GM10248 (cell line): ENCODE measurements at places on chromosomes 16 and 17.

GRCh38 chr16:379183-379960 is 2.4 kb downstream of the PGAP6 start:
- DNase-seq: no peak

- DNase-seq: no peak
Measured at GRCh38 chr16:73572135-73572828, 524.4 kb upstream of the ZFHX3 start.

- DNase-seq: no peak
Measured at GRCh38 chr16:55297062-55297909, 26.7 kb upstream of the IRX6 start.

DNA sequence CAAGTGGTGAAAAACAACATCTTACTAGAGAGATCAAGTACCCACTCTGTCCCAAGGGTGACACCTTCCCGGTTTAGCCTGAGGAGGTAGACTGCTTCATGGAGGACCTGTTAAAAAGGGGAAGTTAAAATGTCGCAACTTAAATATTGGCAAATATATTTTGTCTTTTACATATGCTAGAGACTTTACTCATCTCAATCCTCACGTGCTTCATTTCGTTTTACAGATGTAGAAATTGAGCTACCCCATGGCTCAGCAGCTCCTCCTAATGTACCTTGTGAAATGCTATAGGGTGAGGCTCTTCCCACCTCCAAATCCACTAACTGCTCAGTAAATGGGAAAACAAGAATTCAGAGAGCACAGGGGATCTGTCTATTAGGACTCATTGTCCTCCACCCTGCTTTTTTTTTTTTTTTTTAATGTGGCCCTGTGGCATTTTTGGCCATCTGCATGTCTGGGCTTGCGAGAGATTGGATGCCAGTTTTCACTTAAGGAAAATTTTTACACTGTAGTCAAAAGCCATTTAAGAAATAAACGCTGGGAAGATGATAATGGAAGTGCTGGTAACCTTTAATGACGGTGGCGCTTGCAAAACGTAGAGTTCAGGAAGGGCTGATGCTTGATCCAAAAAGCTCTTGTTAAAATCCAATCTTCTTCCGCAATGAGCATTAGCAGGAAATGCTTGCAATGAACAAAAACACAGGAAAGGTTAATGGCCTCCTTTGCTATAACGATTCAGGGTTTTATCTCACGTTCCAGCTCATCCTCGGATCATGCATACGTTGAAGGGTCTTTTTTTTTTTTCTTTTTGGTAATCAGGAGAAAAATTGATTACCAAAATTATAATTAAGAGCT is 39.8 kb downstream of the HSBP1 start:
- no peak for DNase-seq

DNA sequence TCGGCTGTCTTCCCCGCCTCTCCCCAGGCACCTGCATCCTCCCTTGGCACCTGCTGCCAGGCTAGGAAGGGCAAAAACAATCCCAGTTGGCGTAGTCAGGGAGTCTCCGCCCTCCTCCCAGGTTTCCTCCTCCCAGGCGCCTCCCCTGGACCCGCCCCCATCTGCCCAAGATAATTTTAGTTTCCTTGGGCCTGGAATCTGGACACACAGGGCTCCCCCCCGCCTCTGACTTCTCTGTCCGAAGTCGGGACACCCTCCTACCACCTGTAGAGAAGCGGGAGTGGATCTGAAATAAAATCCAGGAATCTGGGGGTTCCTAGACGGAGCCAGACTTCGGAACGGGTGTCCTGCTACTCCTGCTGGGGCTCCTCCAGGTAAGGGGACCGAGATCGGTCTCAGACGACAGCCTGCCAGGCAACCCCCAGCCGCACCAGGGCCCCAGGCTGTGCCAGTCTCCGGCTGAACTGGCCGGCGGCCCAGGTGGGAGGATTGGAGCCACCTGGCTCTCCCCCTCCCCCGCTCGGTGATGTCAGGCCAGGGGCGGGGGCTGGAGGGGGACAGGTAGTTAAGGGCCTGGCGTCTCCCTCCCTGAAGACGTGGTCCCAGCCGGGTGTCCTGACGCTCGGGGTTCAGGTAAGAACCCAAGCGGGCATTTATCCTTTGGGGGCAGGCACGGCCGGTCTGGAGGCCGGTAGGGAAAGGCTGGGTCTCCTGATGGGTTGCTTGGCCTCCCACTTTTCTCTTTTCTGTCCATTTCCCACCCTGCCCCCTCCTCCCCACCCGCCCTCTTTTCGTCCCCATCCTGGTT is at the start of gene GRB7:
Gene GRB7, plus strand, starts transcription at position 179 of the 808 bp plus-strand sequence. CDS start 4,364 bp downstream, outside the sequence.
- DNase-seq: no peak

- DNase-seq: no peak
Measured at GRCh38 chr17:55612691-55613141, 101.5 kb upstream of the SMIM36 start.

GRCh38 chr17:17577373-17577772 is 14.1 kb downstream of the PEMT start:
- DNase-seq: no peak

DNA sequence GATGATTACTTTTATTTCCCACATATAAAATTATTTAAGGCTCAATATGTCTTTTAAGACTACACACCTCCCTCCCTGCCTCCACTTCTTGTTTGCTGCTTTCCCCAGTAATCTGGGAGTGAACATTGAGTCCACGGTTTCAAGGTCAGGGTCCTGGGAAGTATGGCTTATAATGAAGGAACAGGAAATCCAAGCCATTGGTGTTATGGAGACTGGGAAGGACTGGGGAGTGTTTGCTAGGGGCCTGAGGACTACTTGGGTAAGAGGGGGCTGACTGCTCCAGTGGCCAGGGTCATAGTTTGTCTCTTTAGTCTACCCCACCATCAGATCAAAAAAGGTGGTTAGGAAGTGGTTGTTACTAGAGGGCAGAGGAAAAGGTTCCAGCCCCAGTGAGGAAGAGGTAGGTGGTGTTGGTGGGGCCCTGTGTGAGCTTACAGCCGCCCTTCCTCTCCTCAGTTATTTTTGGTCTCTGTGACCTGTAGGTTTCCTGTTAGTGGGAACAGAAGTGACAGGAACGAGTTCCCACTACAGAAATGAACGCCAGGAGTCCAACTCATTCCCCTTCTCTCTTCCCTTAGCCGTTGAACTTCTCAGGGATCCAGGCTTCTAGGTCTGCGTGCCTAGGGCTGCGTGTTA is 742 bp upstream of the SLC16A13 start:
- DNase-seq: no peak

DNA sequence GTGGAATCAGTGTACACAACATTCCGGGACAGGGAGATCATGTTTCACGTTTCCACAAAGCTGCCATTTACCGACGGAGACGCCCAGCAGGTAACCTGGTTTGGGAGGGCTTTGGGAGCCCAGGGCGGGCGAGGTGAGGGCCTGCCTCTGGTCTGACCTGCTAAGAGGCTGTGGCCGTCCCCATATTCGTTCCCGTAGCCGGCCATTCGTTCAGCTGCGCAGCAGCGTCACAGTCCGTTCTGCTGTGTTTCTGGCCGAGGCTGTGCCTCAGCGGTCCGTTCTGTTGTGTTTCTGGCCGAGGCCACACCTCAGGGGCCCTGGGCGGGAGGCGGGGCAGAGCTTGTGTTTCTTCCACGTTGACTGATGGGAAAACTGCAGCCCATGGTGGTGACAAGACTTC is 68.0 kb downstream of the OR1D5 start:
- no peak for DNase-seq

DNA sequence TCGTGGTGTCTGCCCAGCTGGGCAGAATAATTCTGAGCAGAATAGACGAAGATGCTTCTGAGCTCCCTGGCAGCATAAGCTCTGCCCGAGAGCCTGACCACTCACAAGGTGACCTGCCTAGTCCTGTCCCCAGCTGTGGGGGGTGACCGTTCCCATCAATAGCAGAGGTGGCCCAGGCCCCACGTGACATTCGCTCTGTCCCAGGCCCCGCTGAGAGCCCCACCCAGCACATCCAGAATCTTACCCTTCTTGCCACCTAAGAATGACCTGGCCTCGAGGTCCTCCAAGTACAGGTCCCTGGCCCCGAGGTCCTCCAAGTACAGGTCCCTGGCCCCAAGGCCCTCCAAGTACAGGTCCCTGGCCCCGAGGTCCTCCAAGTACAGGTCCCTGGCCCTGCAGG is 695 bp upstream of the TMEM204 start:
- no peak for DNase-seq

DNA sequence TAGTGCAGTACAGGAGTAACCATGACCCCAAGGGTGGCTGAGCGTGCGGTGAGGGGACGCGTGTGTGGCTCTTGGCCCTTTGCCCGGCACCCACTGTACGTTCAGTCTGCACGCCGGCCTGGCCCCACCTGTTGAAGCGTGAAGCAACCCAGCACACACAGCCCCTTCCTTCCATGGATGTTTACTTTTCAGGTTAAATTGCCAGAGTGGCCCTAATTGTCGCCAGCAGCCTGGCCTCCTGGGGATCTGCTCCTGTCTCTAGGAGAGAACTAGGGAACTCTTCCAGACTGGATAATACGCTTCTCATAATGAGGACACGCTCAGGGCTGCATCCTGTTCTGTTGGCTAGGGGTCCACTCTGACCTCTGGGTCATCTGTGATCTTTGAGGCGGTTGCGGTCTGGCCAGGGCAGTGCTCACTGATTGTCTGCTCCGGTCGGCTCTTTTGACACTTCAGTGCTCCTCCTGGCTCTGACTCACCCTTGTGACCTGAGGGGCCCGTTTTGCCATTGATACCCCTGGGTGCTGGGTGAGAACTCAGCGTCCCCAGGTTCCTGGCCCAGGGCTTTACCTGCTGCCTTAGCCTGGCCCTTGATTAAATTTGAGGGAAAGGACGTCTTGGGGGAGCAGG is 27.7 kb downstream of the TPSG1 start:
- DNase-seq: no peak

DNA sequence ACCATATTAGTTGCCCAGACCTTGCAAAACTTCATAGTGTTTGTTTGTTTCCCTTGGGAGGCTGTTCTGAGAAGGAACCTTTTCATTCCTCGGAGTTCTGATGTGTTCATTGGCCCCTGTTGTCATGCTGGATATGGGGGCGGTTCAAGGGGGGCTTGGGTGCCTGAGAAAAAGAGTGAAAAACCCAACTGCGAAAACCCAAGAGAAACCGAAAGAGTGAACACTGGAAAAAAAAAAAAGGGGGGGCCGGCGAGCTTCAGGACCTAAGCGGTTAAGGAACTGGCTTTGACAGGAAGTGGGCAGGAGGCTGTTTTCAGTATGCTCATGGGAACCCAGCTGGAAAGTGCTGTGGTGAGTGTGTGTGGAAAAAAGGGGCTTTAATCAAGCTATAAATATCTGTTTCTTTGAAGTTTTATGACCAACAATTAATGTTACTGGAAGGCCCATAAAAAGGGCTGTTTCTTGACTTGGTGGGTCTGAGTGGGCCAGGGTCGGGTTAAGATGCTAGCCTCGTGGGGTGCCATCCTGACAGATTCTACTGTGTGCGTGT is 510.7 kb downstream of the MAF start:
- DNase-seq: no peak

DNA sequence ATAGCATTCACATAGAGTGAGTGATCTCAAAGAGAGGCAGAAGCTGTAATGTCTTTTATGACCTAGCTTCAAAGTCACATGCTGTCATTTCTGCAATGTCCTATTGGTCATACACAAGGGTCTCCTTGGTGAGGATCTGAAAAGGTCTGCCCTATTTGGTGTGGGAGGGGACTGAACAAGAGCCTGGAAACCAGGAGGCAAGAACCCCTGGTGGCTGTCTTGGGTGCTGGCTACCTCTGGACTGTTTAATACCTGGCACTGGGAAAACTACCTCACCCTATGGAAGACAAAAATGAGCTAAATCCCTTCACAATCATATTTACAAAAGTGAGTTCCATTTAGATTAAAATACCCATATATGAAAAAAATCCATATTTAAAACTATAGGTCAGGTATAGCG is 9.0 kb downstream of the KCTD13 start:
- no peak for DNase-seq

DNA sequence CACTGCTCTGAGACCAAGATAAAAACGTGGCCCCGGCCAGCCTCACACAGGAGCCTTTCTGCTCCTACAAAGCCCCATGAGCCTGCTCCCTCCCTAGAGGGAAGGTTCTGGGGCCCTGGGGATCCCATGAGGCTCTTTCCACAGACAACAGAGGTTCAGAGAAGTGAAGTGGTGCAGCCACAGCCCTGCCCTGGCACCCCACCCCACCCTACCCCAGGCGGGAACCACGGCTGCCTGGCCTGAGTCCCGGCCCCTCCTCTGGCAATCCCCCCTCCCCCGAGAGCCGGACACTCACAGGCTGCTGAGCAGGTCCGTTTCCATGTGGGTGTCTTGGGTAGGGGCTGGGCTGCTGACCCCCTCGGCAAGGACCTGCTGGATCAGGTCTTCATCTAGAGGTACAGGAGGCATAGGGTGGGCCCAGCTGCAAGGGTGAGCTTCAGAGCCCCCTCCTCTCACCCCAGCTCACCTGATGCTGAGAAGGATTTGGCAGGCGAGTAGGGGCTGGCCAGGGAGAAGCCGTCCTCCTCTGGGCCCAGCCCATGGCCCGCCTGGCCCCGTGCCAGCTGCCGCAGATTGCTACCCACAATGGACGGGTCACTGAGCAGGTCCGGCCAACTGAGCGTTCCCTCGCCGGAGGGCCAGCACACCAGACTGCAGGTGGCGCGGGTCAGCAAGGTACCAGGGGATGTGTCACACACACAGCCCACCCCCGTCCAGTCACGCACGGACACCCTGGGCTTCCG is 38.7 kb downstream of the PKD1 start:
- DNase-seq: no peak

DNA sequence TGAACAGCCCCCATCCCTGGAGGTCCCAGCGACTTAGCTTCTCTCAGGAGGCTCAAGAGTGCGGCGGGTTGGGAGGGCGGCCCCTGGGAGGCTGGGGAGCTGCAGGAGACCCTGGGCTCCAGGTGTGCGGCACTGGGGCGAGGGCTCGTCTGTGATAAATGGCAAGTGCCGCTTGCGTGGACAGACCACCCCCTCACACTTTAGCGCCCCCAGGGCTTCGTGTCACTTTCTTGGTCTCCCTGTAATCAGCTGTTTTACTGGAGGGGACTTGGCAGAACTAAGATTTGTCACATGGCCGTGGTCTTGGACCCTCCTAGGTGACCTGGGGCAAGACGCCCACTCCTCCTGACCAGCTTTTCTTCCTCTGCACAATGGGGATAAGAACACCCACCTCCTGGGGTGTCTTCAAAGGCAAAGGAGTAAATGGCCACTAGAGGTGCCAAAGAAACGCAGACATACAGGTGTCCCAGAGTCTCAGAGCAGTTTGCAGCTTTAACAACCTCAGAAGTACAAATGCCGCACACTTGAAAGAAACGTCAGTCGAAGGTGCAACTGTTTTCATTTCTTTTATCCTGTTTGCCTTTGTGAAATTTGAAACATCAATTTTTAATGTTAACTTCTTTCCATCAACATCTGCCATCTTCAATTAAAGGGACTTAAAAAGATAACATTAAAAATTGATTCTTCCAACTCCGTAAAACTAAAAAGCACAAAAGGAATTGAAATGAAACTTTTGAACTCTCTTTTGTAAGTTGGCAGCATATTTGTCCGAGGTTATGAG is 946 bp downstream of the OSGIN1 start:
- peak; percentile 70 for DNase-seq

DNA sequence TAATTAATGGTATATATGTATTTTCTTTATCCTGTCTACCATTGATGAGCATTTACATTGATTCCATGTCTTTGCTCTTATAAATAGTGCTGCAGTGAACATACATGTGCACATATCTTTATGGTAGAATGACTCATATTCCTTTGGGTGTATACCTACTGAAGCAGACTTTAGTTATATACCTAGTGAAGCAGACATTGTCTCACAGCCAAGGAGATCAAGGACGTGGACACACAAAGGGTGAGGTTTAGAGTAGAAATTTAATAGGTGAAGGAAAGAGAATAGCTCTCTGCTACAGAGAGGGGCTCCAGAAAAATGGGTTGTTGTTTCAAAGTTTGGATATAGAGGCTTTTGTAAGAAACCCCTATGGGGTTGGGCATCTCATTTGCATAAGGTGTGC is 700.3 kb downstream of the CDH11 start:
- DNase-seq: no peak

- no peak for DNase-seq
Measured at GRCh38 chr17:21228845-21229244, 14.9 kb upstream of the TMEM11 start.
